ENCODE measurements at places on chromosomes 11 and 22.

DNA sequence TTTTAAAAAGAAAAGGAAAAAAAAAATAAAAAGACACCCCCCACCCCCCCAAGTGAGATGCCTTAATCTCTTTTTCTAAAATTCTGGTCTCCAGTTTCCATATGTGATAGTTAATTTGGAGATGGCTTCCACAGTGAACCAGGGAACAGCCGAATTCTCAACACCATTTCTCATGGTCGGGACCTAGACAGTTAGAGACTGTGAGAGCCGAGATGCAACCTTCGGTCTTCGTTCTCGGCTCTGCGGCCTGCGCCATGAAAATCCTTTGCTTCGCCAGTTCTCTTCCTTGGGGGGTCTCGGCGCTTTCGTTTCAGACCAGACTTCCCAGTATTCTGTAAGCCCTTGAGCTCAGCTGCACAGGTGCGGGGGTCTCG is 723 bp downstream of the CACNG2 start:
- no peak for DNase-seq

- no peak for DNase-seq
Measured at GRCh38 chr11:15911377-15912044, 444.8 kb downstream of the SOX6 start.

GRCh38 chr11:69088676-69089146 is 40.0 kb downstream of the TPCN2 start:
- peak; percentile 36 for DNase-seq

DNA sequence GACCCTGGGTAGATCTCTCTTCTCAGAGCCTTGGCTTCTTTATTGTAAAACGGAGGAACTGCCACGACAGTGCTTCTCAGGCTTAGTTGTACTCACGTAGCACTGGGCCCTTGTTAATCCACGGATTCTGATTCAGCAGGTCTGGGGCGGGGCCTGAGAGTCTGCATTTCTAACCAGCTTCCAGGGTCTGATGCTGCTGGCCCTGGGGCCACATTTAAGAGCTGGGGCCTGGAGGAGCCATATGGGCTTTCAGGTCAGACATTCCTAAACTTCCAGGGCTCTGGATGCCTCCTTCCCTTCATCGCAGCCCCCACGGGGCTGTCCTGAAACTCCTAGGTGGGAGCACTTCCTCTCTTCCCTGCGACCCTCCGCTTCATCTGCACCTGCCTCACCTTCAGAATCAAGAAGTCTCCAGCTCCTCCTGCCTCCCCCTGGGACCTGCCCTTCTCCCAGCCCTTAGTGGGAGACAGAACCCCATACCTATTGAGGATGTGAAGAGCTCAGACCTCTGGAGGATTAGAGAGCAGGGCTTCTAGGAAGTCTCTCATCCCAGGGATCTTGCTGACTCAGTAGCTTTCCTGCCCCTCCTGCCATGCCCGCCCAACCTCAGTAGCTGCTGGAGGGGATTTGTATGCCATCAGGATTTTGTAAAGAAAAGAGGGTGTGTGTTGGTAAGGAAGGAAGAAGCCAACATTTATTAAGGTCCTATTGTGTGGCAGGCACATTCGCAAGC is 92.5 kb downstream of the LRRC32 start:
- no peak for DNase-seq

GRCh38 chr11:13596611-13597326 is 71.7 kb upstream of the FAR1 start:
- DNase-seq = no peak

GRCh38 chr11:26048271-26048670 is 283.7 kb upstream of the ANO3 start:
- no peak for DNase-seq

DNA sequence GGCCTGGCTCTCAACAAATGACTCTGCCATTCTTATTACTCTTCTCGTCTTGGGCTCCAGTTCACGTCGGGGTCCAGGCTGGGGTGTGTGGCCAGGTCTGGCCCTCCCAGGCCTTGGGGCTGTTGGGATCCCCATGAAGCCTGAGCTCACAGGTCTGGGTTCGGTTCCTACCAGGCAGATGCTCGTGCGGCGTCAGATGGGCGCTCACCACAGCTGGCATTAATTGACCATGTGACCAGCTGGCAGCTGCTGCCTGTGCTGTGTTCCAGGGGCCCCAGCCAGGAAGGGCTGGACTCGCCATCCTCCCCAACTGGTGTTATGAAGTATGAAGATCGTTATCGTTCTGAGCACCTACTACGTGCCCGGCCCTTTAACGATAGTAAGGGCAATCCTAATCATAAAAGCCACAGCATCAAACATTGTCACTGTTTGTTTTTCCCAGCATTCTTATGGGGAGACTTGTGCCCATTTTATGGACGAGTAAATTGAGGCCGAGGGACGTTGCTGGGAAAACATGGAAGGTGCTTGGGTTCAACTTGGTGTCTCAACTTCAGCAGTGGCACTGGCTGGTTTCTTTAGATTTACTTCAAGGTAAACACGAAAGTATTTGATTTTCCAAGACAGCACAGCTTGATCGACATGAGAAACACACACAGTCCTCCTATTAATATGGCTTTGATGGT is 26.8 kb upstream of the CACNG2 start:
- no peak for DNase-seq

- no peak for DNase-seq
Measured at GRCh38 chr11:46127150-46127638, 5.9 kb upstream of the PHF21A start.

DNA sequence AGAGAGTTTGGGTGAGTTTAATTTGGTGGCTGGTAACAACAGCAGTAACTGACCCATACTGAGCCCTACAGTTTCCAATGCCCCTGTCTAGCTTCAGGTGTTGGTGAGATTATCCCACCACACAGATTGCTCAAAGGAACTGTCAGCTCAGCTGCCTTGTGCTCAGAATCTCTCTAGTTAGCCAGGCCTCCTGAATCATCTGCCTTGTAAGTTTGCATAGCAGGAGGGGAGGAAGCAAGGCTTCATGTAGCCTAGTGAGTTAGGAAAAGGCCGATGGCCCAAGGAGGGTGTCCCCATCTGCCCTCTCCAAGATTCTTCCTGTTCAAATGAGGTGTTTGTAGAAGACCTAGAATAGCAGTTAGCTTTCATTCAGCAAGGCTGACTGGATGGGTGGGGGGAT is 74.3 kb downstream of the MICAL2 start:
- DNase-seq = no peak

- no peak for DNase-seq
Measured at GRCh38 chr11:34034053-34034452, 17.5 kb upstream of the CAPRIN1 start.

GRCh38 chr22:30287648-30288418 is 1.5 kb downstream of the CASTOR1 start:
- peak; percentile 88 for DNase-seq

- no peak for DNase-seq
Measured at GRCh38 chr11:111745719-111746504, 20.3 kb downstream of the PPP2R1B start.

GRCh38 chr11:74751303-74751702 is 2.7 kb downstream of the RNF169 start:
- DNase-seq = no peak

- no peak for DNase-seq
Measured at GRCh38 chr11:13189561-13190426, 87.8 kb upstream of the BMAL1 start.

GRCh38 chr11:64444838-64445441 is 86.0 kb downstream of the RPS6KA4 start:
- no peak for DNase-seq

GRCh38 chr11:455566-456147 is 5.6 kb downstream of the PTDSS2 start:
- DNase-seq = no peak

DNA sequence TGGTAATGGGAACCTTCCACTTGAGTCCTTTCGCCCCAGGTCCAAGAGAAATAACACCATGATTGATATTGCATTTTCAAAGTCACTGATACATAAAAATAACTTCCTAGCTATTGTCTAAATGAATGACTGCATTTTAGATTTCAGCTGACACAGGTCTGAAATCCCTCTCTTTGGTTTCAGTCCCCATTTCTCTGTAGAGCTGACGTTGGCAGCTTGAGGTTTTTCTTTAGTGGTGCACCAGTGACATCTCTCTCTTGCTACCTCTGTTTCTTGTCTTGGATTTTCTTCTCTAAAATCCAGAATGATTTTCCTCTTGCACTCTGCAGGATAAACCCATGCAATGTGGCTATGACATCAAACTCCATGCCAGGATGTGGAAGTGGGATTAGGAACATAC is 31.7 kb upstream of the SORL1 start:
- DNase-seq = no peak

DNA sequence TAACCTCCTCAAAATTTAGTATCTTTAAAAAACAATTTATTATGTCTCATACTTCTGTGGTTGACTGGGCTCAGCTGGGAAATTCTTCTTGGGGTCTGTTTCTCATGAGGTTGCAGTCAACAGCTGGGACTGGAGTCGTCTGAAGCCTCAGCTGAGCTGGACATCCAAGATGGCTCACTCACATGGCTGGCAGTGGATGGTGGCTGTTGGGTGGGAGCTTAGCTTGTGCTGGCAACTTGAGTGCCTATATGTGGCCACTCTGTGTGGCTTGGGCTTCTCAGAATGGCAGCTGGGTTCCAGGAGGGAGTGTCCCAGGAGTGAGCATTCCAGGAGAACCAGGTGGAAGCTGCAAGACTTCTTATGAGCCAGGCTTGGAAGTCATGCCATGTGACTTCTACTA is 13.2 kb downstream of the THY1 start:
- DNase-seq = no peak

GRCh38 chr11:134724779-134725140 is 312.7 kb upstream of the B3GAT1 start:
- DNase-seq = no peak

DNA sequence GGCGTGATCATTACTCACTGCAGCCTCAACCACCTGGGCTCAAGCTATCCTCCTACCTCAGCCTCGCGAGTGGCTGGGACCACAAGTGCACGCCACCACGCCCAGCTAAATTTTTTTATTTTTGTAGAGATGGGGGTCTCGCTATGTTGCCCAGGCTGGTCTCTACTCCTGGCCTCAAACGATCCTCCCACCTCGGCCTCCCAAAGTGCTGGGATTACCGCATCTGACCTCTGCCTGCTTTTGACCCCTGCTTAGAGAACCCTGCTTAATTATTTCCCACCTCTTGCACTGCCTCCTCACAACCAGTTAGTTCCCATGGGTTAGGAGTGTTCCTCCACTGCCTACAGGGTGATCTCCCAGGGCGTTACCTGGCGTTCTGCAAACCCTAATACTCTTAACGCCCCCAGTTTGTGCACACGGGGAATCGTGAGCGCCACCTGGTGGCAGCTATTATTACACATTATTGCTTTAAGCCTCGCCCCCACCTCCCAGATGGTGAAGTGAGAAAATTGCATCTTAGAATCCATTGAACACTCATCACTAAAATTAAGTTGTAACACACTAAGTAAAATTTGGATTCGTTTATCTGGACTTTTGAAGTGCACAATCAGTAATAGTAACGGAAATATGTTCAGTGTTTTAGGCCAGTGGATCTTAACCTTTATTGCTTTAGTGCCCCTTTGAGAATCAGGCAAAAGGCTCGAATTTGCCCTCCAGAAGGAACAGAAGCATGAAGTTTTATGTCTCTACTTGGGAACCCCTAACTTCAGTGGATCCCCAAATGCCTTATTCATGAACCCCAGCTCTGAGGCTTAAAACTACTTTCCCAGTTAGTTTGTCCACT is 61.4 kb upstream of the ASPHD2 start:
- DNase-seq = peak; percentile 55

- DNase-seq = no peak
Measured at GRCh38 chr11:106524436-106524835, 447.0 kb downstream of the AASDHPPT start.

- DNase-seq = no peak
Measured at GRCh38 chr11:33724644-33725035, 11.6 kb downstream of the CD59 start.

GRCh38 chr22:39091126-39092081 is 5.6 kb upstream of the APOBEC3H start:
- no peak for DNase-seq

- DNase-seq = no peak
Measured at GRCh38 chr11:125494974-125495725, 915 bp downstream of the FEZ1 start.

- no peak for DNase-seq
Measured at GRCh38 chr22:47018010-47018910, 255.8 kb downstream of the TBC1D22A start.

DNA sequence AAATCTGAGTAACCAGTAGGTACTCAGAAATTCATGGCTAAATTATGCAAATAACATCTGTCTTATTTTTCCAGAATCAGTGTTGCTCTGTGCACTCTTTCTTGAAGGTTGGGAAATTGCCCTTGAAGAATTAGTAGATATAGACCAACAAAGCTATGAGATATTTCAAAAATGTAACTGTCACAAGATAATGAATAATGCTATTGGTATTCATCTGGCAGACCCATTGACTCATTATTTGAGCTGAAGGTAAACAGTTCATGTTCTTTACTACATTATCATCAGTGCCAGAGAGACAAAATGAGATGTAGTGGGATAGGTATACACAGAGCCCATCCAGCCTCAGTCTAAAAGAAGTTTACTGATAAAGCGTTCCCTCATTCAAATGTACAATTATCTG is 274.7 kb downstream of the CASP12 start:
- no peak for DNase-seq

DNA sequence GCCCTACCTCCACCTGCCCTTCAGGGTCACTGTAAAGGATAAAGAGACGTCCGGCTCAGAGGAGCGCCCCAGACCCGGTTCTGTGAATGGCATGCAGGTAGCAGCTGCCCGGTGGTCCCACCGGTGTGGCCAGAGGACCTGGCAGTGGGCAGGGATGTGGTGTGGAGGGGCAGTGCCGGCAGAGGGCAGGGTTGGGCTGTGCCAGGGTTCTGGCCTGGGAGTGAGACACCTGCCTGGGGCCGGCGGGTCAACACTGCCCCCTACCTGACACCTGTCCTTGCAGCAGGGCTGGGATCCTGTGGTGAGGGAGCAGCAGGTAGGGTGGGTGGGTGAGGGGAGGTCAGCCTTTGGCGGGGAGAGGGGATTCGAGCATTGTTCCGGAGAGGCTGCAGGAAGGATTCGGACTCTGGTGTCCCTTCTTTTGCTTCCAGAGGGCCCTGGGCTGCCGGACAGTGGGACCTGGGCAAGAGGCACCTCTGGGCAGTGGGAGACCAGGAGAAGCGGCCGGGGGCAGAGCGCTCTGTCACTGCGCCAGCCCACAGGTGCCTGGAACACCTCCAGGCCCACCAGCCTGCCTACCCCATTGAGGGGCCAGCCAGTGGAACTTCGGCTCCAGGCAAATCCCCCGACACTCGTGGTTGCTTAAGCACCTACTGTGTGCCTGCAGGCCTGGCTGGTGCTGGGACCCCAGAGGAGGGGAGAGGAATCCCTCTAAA is 1.6 kb upstream of the PHLDA2 start:
- DNase-seq = no peak

- no peak for DNase-seq
Measured at GRCh38 chr11:38274031-38274430, 1676.0 kb upstream of the RAG2 start.

Measured in activated T-cell treated with anti-CD3 and anti-CD28 coated beads for 1 hour (primary cell).